ENCODE measurements at places on chromosomes 11 and 22. TPM values are rescaled to one million over a fixed set of nuclear protein-coding genes. Genes with fewer than 3 reads are reported as not detected.
A peak's percentile ranks its signal among the peaks of the same experiment; 100 is the strongest.

Gene SPI1
- 40.6 TPM for total RNA-seq

Gene WBP2NL
- total RNA-seq = 0.78 TPM

Gene SVIP
- total RNA-seq = 5.1 TPM

Gene PLAAT2
- not detected for total RNA-seq

Gene MYRF
- 0.13 TPM for total RNA-seq

Gene TMEM45B
- total RNA-seq = not detected

DNA sequence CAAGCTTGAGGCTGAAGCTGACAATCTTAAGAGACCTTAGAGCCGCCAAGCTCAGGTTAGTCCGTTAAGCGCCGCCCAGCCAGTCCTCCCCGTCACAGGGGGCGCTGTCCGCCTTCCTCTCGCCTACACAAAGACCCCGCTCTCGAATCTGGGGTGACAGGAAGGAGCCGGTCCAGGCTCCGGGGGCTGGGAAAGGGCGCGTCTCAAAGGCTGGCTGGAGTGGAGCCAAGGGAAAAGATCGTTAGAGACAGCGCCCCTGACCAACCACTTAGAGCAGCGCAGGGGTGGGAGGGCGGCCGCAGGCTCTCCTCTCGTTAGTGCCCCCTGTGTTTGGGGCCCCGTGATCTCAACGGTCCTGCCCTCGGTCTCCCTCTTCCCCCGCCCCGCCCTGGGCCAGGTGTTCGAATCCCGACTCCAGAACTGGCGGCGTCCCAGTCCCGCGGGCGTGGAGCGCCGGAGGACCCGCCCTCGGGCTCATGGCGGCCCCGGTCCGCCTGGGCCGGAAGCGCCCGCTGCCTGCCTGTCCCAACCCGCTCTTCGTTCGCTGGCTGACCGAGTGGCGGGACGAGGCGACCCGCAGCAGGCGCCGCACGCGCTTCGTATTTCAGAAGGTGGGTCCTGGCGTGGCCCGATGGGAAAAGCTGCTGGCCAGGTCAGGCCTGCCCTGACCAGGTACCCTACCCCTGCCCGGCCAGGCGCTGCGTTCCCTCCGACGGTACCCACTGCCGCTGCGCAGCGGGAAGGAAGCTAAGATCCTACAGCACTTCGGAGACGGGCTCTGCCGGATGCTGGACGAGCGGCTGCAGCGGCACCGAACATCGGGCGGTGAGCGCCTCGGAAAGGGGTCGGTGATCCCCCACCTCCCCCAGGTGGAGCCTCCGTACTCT, at the start of gene MUS81:
Gene MUS81 (plus strand): TSS at position 156 of the 887 bp plus-strand sequence. CDS start 321 bp downstream, at position 477.
- peak within 1 kb of the TSS; percentile 37 for H3K4me3 ChIP-seq
- DNase-seq = peak; percentile 97
- peak within 1 kb of the TSS; percentile 99 for H3K27ac ChIP-seq
- H3K27me3 ChIP-seq = no peaks in the 10 kb centered on the region
- H3K4me1 ChIP-seq = peaks cover 21% of the 10 kb centered on the region
- peaks cover 41% of the 10 kb centered on the region for H3K36me3 ChIP-seq

- H3K4me3 ChIP-seq = no peak overlapping the region
- no peak overlapping the region for H3K27ac ChIP-seq
- peaks cover 51% of the 10 kb centered on the region for H3K4me1 ChIP-seq
- H3K27me3 ChIP-seq = no peaks in the 10 kb centered on the region
Measured at GRCh38 chr22:37183432-37184379, 4.3 kb downstream of the C1QTNF6 start.

DNA sequence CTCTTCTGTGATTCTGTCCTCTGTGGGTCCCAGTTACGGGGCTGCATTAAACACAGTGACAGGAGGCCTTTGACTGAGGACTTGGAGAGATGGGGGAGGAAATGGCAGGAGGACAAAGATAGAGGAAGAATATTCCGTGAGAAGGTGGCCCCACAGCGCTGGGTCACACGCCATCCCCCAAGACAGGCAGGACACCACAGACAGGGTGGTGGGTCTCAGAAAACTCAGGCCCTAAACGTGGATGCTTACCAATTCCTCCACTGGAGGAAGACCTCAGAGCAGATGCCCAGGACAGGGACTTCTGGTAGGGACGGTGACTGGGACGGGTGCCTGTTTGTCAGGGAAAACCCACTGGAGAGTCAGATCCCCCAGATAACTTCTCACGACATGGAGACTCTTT, 34.0 kb downstream of the IGLL5 start:
- H3K36me3 ChIP-seq = no peaks in the 10 kb centered on the region
- no peak for DNase-seq
- no peak overlapping the region for H3K4me3 ChIP-seq

DNA sequence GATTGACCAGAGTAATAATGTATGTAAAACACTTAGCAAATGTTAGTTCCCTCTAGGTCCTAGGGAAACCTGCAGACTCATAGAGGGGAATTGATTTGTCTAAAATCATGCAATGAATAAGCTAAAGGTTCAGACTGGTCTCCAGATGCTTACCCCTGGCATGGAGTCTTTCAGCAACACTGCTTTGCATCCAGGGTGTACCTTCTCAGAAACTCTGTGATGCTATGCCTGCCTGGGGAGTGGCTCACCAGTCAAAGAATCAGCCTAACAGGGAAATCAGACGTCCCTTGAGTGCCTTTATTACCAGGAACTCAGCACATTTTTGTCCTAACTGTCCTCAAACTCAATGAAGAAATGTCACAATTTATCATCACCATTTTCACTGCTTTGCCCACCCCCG, 5.9 kb upstream of the UVRAG start:
- peaks cover 4% of the 10 kb centered on the region for H3K4me1 ChIP-seq
- H3K27ac ChIP-seq = no peak overlapping the region
- H3K27me3 ChIP-seq = no peaks in the 10 kb centered on the region
- H3K36me3 ChIP-seq = no peaks in the 10 kb centered on the region

- H3K4me3 ChIP-seq = no peak overlapping the region
- no peaks in the 10 kb centered on the region for H3K36me3 ChIP-seq
- H3K27ac ChIP-seq = peak overlapping the region; percentile 22
- peaks cover 28% of the 10 kb centered on the region for H3K4me1 ChIP-seq
Measured at GRCh38 chr11:85827748-85828639, 17.1 kb upstream of the SYTL2 start.

- H3K4me1 ChIP-seq = peaks cover 13% of the 10 kb centered on the region
- no peak overlapping the region for H3K4me3 ChIP-seq
- H3K27me3 ChIP-seq = no peaks in the 10 kb centered on the region
- DNase-seq = peak; percentile 62
Measured at GRCh38 chr11:86769219-86769618, 31.1 kb upstream of the PRSS23 start.

DNA sequence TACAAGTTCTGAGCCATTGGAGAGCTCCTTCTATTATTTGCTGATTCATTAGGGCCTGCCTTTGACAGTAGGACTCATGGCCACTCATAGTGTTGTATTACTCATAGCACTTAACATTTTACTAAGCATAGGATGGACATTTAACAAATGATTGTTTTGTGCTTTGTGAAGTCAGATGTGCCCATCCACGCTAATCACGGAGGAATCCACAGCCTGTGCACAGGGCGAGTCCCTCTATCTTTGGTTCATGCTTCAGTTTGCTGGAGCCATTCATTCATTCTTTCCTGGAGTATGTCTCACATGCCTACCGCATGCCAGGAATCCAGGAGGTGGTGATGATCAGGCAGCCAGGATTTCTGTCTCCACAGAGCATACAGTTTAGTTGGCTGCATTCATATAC, 254.1 kb downstream of the NTM start:
- H3K27ac ChIP-seq = no peak overlapping the region
- H3K27me3 ChIP-seq = no peaks in the 10 kb centered on the region
- DNase-seq = no peak
- H3K4me3 ChIP-seq = no peak overlapping the region
- no peaks in the 10 kb centered on the region for H3K4me1 ChIP-seq

- peaks cover 8% of the 10 kb centered on the region for H3K4me1 ChIP-seq
- no peaks in the 10 kb centered on the region for H3K27me3 ChIP-seq
- no peaks in the 10 kb centered on the region for H3K36me3 ChIP-seq
- no peak for DNase-seq
- H3K4me3 ChIP-seq = no peak overlapping the region
- H3K27ac ChIP-seq = no peak overlapping the region
Measured at GRCh38 chr11:93573184-93573583, 30.0 kb upstream of the SMCO4 start.

- no peak overlapping the region for H3K27ac ChIP-seq
- H3K4me3 ChIP-seq = no peak overlapping the region
- H3K36me3 ChIP-seq = no peaks in the 10 kb centered on the region
- H3K4me1 ChIP-seq = no peaks in the 10 kb centered on the region
Measured at GRCh38 chr11:90476442-90477007, 253.7 kb upstream of the CHORDC1 start.

GRCh38 chr11:126989942-126990715, 10.4 kb downstream of the KIRREL3 start:
- no peak overlapping the region for H3K27ac ChIP-seq
- peak; percentile 69 for DNase-seq
- no peaks in the 10 kb centered on the region for H3K4me1 ChIP-seq
- no peak overlapping the region for H3K4me3 ChIP-seq

DNA sequence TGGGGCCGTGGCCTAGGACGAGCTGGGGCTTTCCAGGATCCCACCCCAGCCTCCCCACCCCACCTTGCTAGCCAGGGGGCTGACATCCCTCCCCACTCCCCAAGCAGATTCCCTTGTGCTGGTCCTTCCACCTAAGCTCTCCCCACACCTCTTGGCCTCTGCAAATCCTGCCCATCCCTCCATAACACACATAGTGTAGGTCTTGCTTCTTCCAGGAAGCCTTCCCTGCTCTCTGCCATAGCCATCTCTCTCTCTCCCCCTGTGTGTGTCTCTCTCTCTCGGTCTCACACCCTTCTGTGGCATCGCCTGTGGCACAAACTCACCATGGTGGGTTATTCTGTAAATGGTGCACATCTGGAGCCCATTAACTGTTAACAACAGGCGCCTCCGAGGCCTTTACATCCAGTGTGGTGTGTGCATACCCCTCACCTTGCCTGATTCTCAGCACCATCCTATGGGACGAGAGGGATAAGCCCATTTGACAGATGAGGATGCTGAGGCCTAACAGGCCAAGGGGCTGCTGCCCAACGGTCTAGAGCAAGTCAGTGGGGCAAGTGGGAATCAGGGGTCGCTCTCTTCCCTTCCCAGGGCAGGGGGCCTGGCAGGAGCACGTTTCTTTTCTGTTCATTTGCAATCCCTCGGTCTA, 22.2 kb upstream of the PICK1 start:
- H3K4me3 ChIP-seq = no peak overlapping the region
- peaks cover 20% of the 10 kb centered on the region for H3K4me1 ChIP-seq

DNA sequence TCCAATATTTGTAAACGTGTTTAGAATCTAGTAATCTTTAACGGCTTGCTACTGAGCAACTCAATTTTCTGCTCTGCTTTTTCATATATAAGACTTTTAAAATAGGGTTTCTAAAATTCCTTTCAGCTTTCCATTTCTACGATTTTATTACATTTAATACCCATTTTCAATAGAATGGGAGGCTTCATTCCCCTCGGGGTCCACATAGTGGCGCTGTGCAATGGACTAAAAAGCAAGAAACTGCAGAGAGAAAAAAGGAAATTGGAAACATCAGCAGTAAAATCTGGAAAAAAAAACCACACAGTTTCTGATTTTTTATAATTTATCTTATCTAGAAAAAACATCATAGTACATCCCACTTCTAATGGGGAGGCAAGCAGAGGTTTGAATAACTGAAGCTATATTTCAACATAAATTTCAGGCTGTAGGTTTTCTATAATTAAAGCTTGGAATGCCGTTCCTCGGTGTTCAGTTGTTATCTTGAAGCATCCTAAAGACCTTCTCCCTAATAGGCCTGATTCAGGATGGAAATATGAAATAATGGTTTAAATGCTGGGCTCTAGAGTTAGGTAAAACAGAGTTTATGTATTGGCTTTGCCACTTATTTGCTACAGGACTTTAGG, 18.7 kb upstream of the JHY start:
- no peaks in the 10 kb centered on the region for H3K36me3 ChIP-seq
- peaks cover 6% of the 10 kb centered on the region for H3K27me3 ChIP-seq
- no peaks in the 10 kb centered on the region for H3K4me1 ChIP-seq
- no peak overlapping the region for H3K27ac ChIP-seq
- DNase-seq = peak; percentile 33
- no peak overlapping the region for H3K4me3 ChIP-seq

GRCh38 chr11:72643547-72643946, 30.7 kb downstream of the PDE2A start:
- DNase-seq = peak; percentile 45
- H3K4me3 ChIP-seq = no peak overlapping the region
- H3K36me3 ChIP-seq = no peaks in the 10 kb centered on the region
- H3K27me3 ChIP-seq = no peaks in the 10 kb centered on the region
- H3K27ac ChIP-seq = no peak overlapping the region
- H3K4me1 ChIP-seq = peaks cover 13% of the 10 kb centered on the region

DNA sequence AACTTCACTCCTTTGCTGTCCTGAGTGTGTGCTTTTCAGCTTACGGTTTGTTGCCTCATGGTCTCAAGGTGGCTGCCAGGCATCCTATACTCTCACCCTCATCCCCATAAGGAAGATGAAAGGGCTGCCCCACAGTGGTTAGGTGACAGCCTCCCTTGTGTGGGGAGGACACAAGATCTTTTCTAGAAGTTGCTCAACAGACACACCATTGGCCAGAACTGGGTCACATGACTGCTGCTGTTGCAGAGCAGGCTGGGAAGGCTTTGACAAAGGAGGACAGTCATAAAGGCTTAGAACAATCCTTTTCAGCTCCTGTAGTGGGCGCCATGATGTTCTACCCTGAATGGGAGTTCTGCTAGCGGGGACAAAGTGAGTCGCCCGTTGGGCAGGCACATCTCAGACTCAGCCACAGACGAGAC, 69.7 kb upstream of the RASD2 start:
- DNase-seq = no peak
- no peak overlapping the region for H3K4me3 ChIP-seq
- no peaks in the 10 kb centered on the region for H3K36me3 ChIP-seq
- no peaks in the 10 kb centered on the region for H3K27me3 ChIP-seq

DNA sequence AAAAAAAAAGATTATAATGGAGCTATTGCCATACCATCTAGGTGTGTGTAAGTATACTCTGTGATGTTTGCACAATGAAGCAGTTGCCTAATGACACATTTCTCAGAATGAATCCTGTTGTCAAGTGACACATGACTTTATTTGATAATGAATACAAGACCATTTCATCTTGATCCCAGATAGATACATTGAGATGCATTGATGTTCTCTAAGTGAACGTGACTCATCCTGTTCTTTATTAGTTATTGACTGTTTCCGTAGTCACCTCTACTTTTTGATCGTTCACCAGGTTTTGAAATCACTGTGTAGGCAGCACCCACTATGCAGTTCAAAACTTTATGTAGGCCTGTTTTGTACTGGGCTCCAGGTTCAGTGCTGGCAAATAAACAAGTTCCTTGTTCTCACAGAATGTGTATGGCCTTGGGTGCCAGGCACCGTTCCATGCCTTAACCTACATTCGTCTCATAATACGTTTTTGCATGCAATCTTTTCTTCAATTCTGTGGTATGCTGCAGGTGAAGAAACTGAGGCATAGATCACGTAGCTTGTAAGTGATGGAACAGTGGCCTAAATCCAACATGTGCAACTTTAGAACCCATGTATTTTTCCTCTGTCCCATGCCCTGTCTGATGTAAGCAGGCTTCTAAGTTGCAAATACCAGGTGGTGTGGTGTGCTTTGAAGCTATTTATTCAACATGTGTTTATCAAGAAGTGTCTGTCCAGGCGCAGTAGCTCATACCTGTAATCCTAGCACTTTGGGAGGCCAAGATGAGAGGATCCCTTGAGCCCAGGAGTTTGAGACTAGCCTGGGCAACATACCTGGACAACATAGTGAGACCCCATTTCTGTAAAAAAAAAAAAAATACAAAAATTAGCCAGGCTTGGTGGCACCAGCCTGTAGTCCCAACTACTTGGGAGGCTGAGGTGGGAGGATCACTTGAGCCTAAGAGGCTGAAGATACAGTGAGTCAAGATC, 10.4 kb downstream of the SREBF2 start:
- H3K27ac ChIP-seq = peak overlapping the region; percentile 42
- no peaks in the 10 kb centered on the region for H3K27me3 ChIP-seq
- H3K4me1 ChIP-seq = peaks cover 88% of the 10 kb centered on the region
- no peak overlapping the region for H3K4me3 ChIP-seq
- DNase-seq = no peak

- H3K4me3 ChIP-seq = no peak overlapping the region
- H3K4me1 ChIP-seq = no peaks in the 10 kb centered on the region
- no peak for DNase-seq
Measured at GRCh38 chr11:70183483-70184176, 19.5 kb upstream of the FADD start.

Measured in adrenal gland (tissue), 19 donors.